ENCODE measurements at places on chromosomes 4 and X.

DNA sequence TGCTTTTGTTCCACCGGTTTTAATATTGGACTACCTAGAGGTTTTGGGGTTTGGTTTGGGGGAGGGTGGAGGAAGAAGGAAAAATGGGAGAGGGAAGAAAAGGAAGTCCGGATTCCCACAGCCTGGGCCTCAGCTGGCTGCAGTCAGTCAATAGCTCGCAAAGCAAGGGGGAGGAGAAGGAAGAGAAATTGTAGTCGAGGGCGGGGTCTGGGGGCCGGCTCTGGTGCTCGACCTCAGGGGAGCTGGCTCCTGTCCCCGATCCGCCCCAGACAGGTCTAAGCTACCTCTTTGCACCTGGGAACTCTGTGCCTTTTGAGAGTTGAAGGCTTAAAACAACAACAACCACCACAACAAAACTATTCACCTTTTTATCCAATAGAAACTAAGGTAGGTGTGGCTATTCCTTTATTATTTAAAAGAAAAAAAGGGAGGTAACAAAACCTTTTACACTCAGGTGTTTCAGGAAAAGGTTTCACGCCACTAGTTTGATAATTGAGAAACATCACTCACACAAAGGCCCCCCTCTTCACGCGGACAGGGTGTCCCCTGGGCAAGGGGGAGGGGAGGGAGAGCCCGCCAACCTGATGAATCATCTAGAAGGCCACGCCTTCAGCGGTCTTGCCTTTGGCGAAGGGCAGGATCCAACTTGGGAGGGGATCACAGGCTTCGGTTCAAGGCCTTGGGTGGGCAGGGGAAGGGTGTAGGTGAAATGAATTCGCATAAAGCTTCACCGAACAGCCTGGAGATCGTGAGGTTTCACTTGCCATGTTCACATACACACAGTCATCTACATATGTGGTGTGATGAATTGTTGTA is 1.6 kb upstream of the LNX1 start:
- no peak for DNase-seq

DNA sequence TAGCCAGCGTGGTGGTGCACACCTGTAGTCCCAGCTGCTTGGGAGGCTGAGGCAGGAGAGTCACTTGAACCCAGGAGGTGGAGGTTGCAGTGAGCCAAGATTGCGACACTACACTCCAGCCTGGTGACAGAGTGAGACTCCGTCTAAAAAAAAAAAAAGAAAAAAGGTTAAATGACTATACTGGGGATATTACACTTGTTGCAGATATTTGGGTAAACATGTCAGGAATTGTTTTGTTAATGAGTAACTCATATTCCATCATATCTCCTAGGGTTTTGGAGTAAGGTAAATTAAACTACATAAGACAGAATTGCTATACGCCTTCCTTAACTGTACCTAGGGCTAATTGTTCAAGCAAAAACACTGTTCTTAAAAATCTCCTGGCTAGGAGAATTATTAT is 291.4 kb upstream of the IGFBP7 start:
- DNase-seq: no peak

GRCh38 chrX:22666441-22666840 is 333.3 kb upstream of the DDX53 start:
- DNase-seq: no peak

GRCh38 chr4:114046331-114046730 is 66.9 kb upstream of the ARSJ start:
- DNase-seq: no peak

DNA sequence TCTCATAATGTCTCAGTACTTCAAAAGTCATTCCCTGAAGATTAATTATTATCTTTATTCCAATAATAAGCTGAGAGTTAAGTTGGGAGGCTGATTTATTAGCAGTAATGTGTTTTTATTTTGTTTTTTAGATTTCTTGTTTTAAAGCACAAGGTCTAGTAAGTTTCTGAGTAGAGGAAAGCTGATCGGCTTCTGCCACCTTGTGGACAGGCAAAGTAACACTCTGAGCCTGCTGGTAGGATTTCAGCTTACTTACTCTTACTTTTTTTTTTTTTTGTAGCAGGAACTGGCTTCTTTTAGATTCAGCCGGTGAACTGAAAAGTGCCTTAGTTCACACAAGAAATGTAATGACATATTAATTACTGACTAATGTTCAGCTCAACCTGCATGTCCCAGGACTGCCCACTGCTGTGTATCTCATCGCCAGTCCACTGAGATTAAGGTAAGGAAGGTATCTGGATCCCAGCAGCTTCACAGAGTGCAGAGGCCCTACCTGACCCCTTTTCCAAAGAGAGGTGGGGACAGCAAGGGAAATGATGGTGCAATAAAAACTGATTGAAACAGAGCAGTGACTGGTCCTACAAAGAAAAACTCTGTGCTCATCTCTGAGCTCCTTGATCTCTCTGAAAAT is 126.5 kb downstream of the ADGRA3 start:
- no peak for DNase-seq

DNA sequence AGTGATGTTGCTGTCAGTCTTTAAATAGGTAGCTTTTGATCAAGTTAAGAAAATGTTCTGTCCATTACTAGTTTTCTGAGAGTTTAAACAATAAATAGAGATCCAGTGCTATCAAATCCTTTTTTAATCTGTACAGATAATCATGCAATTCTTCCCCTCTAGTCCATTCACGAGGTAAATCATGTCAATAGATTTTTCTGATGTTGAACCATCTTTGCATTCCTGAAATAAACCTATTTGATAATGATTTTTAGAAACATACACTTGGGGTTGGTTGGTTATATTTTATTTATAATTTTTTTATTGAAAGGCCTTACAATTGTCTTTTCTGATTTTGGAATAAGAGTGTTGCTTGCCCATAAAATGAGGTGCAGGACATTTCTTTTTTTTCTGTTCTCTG is 95.0 kb downstream of the FAM53A start:
- DNase-seq: no peak

GRCh38 chr4:30718641-30719453 is 1.3 kb upstream of the PCDH7 start:
- no peak for DNase-seq

GRCh38 chr4:15648600-15648999 is 6.6 kb downstream of the FBXL5 start:
- no peak for DNase-seq

GRCh38 chr4:69838977-69839376 is 21.0 kb downstream of the SULT1E1 start:
- DNase-seq: no peak

GRCh38 chr4:30821275-30821674 is 101.1 kb downstream of the PCDH7 start:
- DNase-seq: no peak

GRCh38 chr4:135672202-135672601 is 1470.6 kb upstream of the PABPC4L start:
- DNase-seq: no peak

GRCh38 chrX:124028182-124028581 is 66.7 kb downstream of the STAG2 start:
- no peak for DNase-seq

GRCh38 chr4:119053997-119054396 is 81.6 kb upstream of the MYOZ2 start:
- no peak for DNase-seq

GRCh38 chr4:6199422-6199921 is 877 bp downstream of the JAKMIP1 start:
- no peak for DNase-seq

DNA sequence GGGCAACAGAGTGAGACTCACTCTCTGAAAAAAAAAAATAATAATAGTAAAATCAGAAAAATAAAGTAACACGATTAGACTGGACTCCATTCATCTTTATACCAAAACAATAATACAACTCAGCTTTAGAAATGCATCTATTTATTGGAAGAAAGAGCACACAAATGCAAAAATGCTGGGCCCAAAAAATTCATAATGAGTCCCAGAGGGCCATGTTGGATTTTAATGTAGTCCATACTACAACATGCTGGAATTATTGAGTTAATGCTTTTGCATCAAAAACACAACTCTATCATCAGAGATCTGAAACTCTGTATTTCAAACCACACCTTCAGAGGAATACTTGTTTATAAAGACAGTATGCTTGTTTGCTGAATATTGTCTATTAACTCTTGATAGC is 1614.7 kb downstream of the STIM2 start:
- no peak for DNase-seq

DNA sequence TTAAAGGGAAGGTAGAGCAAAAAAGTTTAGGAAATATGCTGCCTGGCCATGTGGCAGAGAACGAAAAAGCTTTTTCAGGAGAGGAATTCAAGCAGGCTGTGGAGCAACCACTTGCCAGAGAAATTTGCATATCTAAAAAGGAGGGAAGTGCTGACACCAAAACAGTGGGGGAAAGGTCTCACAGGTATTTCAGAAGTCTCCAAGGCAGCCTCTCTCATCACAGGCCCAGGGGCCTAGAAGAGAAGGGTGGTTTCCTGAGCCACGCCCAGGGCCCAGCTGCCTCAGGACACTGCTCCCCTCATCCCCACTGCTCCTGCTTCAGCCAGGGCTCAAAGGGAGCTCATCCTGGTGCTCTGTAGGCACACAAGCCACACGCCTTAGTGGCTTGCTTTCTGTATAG is 29.9 kb upstream of the STS start:
- no peak for DNase-seq

DNA sequence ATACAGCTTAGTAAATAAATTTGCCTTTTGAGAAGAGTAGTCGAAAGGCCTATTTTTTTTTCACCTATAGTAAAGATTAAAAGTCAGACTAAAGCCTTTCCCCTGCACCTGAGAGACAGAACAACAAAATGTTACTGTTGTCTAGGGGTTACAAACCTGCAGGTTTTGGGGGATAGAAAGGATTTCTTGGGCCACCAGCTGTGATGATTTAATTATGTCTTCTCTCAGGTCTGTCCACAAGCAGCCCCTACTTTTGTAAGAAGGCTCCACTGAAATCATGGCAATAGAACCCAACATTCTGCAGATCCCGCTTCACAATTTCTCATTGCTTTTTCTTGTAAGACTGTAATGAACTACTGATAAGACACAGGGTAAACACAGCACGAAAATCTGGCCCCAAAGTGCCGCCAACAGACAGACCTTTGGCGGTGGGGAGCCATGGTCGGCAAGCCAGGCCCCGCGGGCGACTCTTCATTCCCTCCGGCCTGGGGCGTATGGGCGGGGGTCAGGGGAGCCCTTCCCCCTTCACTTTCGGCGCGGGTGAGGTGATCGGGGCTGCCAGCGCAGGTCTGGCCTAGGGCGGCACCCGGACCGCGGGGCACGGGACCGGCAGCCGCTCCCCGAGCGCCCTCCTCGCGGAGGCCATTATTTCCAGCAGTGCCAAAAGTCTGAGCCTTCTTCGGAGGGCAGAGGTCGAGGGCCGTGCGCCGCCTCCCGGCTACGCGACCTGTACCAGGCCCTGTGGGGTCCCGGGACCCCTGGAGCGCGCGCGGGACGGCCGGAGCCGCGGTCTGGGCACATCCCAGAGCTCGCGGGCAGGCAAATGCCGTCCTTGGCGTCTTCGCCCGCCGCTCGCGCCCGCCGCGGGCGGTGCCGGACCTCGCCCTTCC is 812 bp upstream of the KDM6A start:
- DNase-seq: peak; percentile 5

DNA sequence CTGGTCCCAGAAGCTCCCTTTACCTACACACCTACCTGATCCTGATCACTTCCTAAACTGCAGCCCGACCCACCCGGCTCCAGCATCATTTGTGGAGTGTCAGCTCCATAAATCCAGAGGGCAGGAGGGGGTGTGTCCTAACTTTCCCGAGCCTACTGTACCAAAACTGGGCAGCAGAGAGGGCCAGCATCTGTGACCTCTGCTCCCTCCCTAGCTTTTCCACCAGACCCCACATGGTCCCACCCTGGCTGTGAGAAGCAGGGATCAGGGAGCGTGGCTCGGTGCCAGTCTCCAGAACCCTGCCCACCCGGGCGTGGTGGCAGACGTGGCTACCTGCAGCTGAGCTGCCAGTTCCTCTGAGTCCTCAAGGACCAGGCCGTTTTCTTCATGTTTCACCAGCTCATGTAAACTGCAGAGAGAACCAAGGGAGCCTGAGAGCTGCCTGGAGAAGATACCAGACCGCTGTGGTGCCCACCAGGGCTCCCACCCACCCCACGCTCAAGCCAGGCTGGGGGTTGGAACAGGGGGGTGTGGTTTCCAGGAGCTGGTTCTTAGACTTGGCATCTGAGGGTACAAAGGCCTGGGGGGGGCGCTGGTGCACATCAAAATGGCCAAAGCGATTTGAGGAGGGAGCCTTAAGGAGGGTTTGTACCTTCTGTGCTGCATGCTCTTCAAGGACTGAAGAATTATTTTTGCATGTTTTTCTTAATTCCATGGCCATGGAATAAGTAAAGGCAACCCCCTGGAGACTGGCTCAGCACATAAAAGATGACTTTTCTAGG is 76.7 kb upstream of the DRD5 start:
- no peak for DNase-seq

- DNase-seq: no peak
Observed at GRCh38 chr4:88623097-88623496, 30.8 kb downstream of the HERC3 start.

DNA sequence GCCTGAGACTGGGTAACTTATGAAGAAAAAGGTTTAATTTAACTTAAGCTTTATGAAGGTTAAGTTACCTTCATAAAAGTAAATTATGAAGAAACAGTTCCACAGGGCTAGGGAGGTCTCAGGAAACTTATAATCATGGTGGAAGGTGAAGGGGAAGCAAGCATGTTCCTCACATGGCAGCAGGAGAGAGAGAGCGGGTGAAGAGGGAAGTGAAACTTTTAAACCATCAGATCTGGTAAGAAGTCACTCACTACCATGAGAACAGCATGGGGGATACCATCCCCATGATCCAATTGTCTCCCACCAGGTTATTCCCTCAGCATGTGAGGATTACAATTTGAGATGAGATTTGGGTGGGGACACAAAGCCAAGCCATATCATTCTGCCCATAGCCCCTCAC is 944.7 kb upstream of the NDST4 start:
- no peak for DNase-seq

- DNase-seq: no peak
Observed at GRCh38 chr4:127400276-127400675, 232.5 kb upstream of the INTU start.

DNA sequence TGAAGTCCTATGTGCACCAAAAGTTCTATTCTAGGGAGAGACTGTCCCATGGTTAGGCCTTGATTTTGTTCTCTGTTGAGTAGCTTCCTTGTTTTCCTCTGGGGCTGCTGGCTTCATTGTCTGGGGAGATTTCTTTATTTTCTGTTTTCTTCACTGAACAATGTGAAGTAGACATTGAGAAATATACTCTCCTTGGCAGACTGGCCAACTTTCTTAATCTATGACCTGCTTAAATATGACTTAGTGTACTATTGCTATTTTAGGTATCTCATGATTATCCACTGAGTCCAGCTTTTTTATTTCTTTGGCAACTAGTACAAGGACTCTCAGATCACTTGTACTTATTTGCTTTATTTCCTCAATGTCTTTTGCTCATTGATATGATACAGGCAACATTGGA is 1594.6 kb downstream of the ARAP2 start:
- DNase-seq: no peak

DNA sequence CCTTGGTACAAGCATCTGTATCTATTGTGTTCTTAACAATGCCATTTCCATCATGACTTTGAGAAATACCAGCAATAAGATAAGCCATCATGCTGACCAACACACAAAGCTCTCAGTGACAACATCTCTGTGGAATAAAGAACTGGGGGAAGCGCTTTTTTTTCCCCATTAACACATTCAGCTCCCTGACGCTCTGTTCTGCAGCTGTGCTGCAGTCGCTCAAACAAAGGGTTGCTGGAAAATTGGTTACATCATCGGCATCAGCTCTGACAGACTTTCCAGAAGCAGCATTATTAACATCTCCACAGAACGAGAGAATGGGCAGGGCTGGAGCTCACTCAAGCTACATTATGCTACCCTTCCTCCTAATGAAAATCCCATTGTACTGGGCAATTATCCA is 39.9 kb downstream of the DCX start:
- DNase-seq: no peak
